AG04449 (cell line): ENCODE measurements at places on chromosomes 3 and 15.

- DNase-seq = no peak
Observed at GRCh38 chr15:92924216-92924615, 24.1 kb downstream of the CHD2 start.

DNA sequence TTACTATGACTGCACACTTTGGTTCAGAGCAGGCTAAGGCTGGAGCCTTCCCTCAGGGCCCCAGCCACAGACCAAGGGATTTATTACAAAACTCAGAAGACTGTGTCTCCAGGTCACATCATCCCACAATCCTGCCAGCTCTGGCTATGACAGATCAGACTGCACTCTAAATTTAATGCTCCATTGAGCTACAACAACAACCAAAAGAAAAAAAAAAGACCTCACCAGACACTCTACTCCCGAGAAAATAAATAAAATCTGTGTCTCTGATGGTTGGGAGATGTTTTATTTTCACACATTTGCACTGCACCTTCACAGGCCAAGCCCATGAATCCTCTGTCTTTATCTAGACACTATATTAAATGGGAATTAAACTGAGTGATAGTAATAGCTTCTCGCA is 50.8 kb upstream of the CTNNB1 start:
- DNase-seq = no peak

DNA sequence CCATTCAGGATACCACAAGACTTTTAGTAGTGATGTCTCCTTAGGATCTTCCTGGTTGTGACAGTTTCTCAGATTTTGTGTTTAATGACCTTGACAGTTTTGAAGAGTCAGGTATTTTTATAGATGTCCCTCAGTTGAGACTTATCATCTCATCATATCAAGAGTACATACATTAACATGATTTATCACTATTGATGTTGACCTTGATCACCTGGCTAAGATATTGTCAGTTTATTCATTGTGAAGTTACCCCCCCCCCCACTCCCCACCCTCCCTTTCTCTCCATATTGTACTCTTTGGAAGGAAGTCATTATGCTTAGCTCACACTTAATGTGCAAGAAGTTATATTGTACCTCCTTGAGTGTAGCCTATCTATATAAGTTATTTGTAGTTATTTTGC is 42.9 kb downstream of the MGA start:
- DNase-seq = no peak

DNA sequence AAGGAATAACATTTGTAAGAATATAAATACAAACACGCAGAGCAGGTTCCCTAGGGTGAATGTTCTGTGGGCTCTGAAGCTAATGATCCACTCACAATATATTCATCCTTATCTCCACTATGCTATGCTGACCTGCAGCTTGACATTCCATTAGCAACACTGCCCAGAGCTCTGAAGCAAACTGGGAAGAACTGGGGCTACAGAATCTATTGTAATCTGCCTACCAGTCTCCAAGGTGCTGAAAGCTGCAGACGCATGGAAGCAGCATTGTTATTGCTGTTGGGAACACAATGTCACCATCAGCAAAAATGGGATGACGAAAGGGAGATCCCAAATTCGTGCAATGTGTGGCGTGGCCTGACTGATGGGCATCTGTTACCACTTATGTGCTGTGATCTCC is 316.7 kb upstream of the RORA start:
- DNase-seq = no peak

- DNase-seq = no peak
Observed at GRCh38 chr3:82259994-82260393, 498.5 kb upstream of the GBE1 start.

DNA sequence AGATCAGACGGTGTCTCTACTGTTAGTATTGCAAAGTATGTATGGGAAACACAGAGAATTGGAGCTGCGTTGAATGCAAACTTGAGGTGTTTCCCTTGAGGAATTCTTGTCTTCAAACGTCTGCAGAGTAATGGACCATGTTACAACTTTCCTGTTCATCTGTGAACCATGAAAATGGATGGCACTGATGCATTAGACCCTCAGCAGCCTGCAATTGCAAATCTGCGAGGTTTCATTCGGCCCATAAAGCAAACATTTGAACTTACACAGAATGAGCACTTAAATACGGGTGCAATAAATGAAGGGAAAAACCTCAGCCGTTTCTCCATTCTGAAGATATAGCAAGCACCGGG is 49.7 kb downstream of the LRRN1 start:
- DNase-seq = no peak

GRCh38 chr15:49898097-49898496 is 220.9 kb downstream of the ATP8B4 start:
- no peak for DNase-seq

DNA sequence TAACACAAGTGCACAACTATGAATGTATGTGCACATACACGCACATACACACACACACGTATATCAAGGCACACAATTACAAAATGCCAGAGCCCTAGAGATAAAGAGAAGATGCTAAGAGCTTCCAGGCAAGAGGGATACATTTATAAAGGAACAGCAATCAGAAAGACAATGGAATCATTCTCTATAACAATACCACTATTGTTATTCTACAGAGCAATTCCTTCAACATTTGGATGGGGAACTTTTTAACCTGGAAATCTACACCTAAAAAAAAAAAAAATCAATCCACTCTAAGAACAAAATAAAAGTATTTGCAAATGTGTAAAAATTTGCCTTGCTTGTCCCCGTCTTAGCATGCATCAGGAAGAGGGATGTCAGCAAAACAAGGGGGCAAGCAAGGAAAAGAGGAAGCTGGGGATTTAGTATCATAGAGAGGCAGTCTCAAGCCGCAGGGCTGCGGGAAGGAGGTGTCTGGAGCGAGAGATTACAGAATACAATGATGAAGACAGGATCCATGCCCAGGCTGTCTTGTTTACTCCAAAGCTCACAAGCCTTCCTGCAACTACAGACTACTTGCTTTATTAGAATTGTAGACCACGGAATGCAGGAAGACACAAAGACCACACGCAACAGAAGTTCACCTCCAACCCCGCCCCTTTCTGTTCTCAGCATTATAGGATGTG is 220.2 kb downstream of the NTRK3 start:
- DNase-seq = no peak

GRCh38 chr3:151198849-151199248 is 4.2 kb downstream of the GPR171 start:
- DNase-seq = no peak

GRCh38 chr3:194939949-194940770 is 254.5 kb downstream of the FAM43A start:
- no peak for DNase-seq

DNA sequence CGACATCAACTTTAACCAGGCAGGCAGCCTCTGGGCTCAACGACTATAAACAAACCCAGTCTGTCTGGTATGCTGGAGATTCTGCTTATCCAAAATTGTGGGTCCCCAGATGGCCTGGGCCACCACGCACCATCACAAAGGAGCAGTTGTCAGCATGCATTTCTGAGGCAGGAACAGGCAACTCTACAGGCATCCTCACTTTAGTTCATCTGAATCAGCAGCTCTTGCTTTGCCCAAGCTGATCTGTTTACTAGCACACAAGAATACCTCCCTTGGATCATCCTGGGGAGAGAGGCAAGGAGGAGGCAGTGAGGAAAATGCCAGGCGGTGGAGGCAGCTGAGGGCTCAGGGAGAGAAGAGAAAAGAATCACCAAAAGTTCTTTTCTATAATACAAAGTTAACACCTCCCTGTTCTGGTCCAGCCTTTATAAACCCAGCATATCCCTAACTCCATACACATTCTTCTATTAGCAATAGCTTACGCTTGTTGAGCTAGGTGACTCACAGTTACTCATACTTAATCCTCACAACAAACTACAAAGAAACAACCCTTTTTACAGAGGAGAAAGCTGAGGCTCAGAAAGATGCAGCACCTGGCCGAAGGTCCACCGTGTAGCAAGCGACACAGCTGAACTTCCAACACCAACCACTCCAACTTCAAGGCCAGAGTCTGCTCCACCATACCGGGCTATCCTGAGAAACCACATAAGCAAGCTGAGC is 33.6 kb downstream of the ZDHHC3 start:
- DNase-seq = no peak

- DNase-seq = no peak
Observed at GRCh38 chr3:192313605-192314004, 413.7 kb downstream of the FGF12 start.

DNA sequence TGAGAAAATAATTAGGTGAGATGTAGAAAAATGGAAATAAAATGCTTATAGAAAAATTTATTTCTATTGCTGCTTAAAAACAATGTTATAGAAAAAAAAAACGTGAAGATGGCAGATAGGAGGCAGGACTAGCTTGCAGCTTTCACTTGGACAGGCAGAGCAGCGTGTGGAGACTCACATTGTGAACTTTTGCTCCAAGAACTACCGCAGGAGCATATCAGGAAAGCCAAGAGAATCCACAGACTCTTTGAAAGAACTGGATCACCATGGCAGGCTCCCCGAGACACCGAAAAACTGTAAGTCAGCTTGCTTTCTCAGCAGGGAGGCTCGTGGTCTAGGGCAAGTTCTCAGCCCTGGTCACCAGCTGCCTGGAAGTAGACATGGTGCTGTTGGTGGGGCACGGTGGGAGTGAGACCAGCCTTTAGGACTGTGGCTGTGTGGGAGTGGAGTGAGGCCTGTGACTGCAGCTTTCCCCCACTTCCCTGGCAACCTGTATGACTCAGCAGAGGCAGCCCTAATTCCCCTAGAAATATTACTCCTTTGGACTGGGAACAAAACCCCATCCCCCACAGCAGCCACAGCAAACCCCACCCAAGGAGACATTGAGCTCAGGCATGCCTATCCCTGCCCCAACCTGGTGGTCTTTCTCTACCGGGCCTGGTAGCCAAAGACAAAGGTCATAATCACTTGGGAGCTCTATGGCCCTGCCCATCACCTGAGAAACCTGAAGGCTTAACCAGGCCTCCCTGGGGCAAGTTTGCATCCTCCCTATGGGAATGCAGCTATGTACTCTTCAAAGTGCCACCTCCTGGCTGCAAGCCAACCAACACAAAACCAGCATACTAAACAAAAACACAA is 22.8 kb downstream of the STRIT1 start:
- DNase-seq = no peak

DNA sequence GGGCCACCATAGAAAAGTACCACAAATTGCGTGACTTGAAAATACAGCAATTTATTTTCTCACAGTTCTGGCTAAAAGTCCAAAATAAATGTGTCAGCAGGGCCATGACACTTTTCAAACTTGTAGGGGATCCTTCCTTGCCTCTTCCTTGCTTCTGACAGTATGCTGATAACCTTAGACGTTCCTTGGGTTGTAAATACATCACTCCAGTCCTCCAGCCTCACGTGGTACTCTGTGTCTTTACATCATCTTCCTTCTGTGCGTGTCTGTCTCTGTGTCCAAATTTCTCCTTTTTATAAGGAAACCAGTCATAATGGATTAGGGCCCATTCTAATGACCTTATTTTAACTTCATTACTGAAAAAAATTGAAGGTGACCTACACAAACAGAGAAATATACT is 7.4 kb downstream of the RNF168 start:
- no peak for DNase-seq

DNA sequence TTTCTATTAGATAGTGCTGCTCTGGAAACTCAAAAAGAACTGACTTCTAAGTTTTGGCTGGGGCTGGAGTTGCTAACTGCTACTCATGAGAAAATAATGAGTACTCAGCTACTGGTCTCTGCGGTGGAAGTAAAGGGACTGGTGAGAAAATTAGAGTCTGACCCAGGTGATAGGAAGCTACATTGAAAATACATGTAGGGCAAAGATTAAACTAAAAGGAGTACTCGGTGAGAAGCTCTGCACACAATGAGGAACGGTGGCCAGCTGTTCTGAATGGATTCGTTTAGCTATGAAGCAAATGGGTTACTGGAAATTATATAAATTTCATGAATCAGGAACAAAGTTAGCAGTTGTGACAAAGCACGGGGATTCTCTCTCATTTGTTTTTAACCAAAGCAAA is 512.9 kb upstream of the SGO1 start:
- no peak for DNase-seq

DNA sequence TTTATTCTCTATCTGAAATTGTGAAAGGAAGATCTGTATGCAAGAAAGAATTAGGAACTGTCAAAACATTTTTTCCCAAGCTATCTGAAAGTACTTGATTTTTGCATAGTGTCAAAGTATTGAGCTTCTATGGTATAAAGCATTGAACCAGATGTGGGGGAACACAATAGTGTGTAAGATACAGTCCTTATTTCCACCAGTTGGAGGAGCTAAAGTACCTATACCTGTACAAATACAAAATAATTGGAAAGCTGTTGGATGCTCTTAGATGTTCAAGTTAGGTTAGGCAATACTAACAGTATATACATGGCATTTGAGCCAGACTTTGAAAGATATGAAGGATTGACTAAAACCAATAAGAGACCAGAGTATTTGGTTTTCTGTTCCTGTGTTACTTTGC is 148.4 kb downstream of the B3GALNT1 start:
- DNase-seq = no peak

- DNase-seq = no peak
Observed at GRCh38 chr3:45227946-45228345, 1.9 kb upstream of the TMEM158 start.

GRCh38 chr3:185365291-185366073 is 2.5 kb downstream of the MAP3K13 start:
- no peak for DNase-seq

- DNase-seq = no peak
Observed at GRCh38 chr15:75350601-75351361, 3.9 kb downstream of the NEIL1 start.

GRCh38 chr3:114649331-114649730 is 355.5 kb downstream of the TIGIT start:
- no peak for DNase-seq

GRCh38 chr3:193761969-193762368 is 169.0 kb downstream of the OPA1 start:
- DNase-seq = no peak

DNA sequence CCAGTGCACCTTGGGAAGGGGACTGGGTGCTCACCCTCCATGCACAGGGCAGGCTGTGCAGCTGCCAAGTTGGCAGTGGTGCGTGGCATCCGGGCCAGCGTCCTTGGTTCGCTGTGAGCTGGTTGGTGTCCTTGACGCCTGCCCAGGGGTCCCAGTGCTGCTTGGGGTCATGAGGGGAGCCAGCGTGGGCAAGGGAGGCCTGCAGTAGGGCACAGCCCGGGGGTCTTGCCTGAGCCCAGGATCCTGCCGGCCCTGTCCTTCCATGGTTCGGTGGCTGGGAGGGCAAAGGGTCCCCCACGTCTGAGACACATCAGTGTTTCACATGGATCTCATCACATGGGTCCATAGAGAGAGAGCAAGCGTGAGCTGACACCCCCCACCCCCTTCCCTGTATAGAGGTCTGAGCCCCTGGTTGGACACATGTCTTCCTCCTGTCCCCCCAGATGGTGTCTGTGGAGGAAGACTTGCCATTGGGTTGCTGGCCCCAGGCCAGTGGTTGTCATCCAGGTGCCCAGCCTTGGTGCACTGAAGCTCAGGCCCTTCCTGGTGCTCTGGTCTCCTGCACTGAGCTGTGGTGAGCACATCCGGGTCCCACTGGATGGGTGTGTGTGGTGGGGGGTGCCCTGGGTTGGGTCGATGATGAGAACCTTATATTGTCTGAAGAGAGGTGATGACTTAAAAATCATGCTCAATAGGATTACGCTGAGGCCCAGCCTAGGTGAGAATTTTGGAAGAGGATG is 232.3 kb downstream of the SNRPN start:
- no peak for DNase-seq

GRCh38 chr3:124780356-124780755 is 50.1 kb downstream of the UMPS start:
- DNase-seq = no peak
